Substantia nigra (tissue), 51 donors: ENCODE measurements at places on chromosomes 6 and 20.

GRCh38 chr20:34493646-34494045 lies 22.6 kb upstream of the DYNLRB1 start:
- no peak for DNase-seq

GRCh38 chr6:33419580-33420490 lies at the start of gene SYNGAP1:
TSS of gene SYNGAP1 (plus strand) at chr6:33420065. CDS start at chr6:33420265, 200 bp downstream.
- DNase-seq = no peak

GRCh38 chr6:47307362-47308197 lies 2.1 kb downstream of the TNFRSF21 start:
- DNase-seq = no peak

- no peak for DNase-seq
Observed at GRCh38 chr6:136077834-136078576, 172.1 kb downstream of the MTFR2 start.

- DNase-seq = no peak
Observed at GRCh38 chr20:60310560-60311349, 352.5 kb downstream of the CDH26 start.

DNA sequence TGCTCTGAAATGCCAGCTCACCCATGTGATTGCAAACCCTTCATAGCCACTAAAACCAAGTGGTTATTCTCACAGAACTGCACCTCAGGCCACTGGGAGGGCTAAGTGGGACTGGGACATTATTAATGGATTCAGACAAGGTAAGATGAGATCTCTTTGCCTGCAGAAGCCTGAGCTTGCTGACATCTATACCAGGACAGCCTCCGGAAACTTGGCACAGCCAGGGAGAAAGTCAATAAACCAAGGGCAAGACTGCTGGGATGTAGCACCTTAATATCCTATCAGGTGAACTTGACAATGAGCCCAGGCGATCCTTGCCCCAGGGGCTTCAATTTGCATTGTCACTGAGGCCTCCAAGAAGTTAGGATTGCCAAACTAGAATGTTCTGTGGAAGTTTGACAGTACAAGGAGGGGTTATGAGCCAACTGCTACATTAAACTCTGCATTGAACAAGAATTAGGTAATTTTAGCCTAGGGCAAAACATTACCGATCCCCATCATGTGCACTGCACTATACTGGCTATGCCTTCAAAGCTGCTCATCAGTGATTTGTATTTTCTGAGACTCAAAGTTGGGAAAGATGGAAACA lies 60.1 kb upstream of the RALGAPA2 start:
- DNase-seq = no peak
